ENCODE measurements at places on chromosomes 13 and 19.
A peak's percentile ranks its signal among the peaks of the same experiment; 100 is the strongest.

DNA sequence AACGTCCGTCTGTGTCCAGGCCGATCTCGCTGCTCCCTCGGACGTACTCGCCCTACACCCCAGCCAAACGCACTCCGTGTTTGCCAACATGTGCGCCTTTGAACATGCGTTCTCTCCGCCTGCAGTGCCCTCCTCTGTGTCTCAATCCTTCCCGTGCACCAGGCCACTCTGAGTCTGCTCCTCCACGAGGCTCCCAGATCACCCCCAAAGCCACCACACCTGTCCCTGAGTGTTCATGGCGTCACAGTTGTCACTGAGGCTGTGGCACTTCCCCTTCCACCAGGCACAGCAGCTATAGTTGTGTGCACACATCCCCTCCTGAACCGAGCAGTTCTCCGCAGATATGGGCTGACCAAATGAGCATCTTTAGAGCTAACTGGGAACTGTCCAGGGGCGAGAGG is 35.6 kb downstream of the RASA3 start:
- DNase-seq = no peak

DNA sequence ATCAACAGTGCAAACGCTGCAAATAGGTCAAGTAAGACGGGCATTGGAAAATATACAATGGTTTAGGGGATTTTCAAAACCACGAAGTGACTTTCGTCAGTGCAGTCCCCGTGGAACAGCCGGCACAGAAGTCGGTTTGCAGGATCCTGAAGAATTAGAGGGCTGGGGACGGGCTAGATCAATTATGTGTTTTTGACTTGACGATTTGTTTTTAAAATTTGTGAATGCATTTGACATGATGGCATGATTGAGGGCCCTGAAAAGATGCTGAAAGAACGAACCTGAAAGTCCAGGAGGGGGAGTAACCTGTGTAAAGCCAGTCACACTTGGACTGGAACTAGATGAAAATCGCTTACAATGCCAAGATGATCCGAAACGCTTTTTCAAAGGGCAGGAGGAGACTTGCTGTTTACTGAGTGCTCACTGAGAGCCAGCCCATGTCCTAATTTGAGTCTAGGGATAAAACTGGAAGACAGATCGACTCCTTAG is 8.9 kb upstream of the DGKH start:
- DNase-seq = no peak

GRCh38 chr13:94993616-94994015 is 281.3 kb upstream of the SOX21 start:
- no peak for DNase-seq

DNA sequence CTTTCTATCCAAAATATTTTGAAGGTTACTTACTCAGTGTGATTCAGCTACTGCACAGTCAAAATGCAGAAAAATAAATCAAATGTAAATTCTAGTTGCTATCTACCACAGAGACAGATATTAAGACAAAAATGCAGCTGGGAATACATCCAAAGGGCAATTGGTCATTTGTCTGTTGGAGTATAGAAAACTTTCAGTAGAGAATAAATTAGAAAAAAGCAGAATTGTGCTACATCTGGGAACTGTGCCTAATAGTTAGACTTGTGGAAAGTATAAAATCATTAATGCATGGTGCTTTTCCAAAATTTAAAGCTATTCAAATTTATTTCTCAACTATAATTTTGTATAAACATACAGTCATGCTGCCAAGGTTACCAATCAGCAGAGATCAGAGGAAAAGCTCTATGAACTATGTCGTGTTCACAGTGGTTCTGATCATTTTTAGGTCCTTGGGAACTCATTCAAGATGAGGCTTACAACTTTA is 1635.8 kb downstream of the PCDH9 start:
- peak; percentile 77 for DNase-seq

- no peak for DNase-seq
Measured at GRCh38 chr13:47109028-47109427, 212.2 kb upstream of the HTR2A start.

GRCh38 chr19:39004403-39004802 is 27.9 kb downstream of the FBXO27 start:
- DNase-seq = no peak

GRCh38 chr13:46797501-46798237 is 708 bp upstream of the ESD start:
- DNase-seq = no peak

All from EL (cell line).